ENCODE measurements at places on chromosomes 5 and 9.

- DNase-seq, result no peak
Measured at GRCh38 chr5:148542812-148543211, 111.5 kb downstream of the HTR4 start.

- no peak for DNase-seq
Measured at GRCh38 chr5:112691339-112691680, 46.4 kb upstream of the APC start.

- DNase-seq, result no peak
Measured at GRCh38 chr9:121774715-121775613, 123.5 kb downstream of the DAB2IP start.

DNA sequence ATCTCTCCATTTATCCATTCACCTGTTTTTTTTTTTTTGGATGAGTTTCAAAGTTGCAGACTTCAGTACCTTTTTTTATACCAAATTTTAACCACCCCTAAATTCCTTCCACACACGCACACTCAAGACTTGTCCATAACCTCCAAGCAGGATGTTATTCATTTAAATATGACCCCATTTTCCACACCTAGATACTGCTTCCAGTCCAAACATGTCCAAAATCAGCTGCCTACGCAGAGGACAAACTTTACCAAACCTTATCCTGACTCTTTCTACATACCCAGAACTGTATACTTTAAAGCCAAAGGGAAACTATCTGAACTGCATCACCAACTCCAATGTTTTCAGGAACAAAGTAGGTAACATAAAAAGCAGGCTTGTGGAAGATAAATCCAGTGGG, 36.0 kb upstream of the FYB1 start:
- no peak for DNase-seq

- DNase-seq, result no peak
Measured at GRCh38 chr9:131708226-131709002, 31.5 kb downstream of the RAPGEF1 start.

DNA sequence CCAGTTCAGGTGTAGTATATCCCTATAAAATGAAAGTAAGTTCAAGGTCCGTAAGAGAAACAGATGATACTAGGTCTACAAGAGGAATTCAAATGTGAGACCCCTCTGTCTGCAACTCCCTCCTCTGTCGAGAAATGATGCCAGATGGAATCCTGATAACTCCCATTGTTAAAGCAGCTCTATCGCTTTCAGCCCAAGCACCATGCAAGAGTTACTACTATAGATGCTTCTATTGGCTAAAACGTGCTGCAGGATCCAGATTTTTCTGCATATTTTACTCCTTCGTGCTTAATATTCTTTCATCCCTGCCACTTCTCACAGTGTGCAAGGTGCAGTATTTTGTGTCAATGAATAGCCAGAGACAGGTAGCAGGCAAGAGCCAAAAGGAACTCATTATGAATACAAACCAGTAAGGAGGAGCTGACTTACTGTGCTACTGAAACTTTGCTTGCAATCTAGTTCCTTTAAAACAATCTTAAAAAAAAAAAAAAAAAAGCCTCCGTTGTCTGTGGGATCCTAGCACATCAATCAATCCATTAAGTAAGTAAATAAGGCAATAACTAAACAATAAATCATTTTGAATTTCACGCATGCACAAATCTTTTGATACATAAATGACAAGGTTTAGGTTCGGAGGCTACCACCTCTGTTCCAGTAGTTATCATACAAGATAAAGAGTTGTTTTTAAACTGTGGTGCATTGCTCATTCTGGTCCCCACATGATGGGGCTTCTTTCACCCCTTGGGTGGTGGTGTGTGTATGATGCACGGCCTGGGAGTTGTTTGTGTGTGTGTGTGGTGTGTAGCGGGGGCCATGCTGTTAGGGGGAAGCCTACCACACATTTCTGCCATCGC, 151.1 kb upstream of the MPDZ start:
- DNase-seq, result no peak

DNA sequence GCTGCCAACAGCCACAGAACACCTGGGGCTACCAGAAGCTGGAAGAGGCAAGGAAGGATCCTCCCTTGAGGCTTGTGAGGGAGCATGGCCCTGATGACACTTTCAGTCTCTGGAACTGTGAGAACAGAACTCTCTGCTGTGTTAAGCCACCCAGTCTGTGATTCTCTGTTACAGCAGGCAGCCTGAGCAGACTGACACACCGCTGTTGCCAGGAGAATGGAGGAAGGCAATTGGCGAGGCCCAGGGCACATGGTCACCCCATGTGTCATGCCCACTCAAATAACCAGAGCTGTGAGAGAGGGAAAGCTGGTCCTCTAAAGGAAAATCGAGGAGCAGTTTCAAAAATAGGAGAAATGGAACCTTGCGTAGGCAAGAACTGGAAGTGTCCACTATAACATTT, 12.0 kb upstream of the KIF4B start:
- no peak for DNase-seq

DNA sequence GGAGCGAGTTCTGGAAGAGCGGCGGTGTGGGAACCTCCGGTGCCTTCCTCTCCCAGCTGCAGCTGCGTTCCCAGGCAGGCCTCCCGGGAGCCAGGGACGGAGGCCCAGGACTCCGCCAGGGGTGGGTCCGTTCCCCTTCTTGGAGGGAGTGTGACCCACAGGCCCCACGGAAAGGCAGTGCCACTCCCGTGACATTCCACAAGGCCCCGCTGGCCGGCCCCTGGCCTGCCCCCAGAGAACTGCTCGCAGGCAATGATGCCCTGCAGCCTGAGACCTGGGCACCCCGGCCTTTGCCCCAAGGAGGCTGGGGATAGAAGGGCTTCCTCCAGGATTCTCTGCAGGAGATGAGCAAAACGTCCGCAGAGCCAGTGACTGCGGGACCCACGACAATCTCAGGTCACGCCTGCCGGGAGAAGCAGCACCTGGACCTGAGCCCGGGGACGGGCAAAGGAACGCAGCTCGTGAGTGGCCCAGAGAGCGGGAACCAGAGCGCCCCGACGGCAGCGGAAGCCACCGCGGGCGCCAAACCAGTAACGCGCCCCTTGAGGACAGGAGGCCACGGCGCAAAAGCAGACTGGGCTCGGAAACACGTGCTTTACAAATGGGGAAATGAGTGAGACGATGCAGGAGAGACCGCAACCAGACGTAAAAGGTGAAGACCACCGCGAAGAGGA, 9.3 kb downstream of the OBP2B start:
- DNase-seq, result peak; percentile 24

Measured in stimulated activated CD4-positive, alpha-beta T cell treated with anti-CD3 and anti-CD28 coated beads, Interleukin-12 subunit alpha, Interleukin-12 subunit beta, amount 100 ng/mL, for 24 hours (primary cell).